ENCODE measurements at places on chromosomes 7 and 10.
A peak's percentile ranks its signal among the peaks of the same experiment; 100 is the strongest.

DNA sequence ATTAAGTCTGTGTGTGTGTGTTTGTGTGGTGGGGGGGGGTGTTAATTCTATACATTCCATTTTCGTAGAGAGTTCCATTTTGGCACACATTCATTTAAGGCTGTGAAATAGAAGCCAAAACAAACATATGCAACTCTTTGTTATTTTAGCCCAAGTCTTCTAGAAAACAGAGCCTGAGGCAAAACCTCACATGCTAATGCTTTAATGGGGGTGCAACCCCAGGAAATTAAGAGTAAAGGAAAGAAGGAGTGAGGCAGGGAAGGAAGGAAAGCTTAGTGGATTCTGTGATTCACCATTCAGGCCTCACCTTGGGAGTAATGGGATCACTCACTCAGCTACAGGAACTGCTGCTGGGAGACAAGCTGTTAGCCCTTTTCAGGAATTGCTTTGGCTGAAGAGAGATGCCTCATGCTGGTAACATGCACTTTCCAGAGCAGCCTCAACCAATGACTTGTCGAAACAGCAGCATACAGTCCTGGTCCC is 73.0 kb upstream of the CTTNBP2 start:
- peak; percentile 32 for DNase-seq

DNA sequence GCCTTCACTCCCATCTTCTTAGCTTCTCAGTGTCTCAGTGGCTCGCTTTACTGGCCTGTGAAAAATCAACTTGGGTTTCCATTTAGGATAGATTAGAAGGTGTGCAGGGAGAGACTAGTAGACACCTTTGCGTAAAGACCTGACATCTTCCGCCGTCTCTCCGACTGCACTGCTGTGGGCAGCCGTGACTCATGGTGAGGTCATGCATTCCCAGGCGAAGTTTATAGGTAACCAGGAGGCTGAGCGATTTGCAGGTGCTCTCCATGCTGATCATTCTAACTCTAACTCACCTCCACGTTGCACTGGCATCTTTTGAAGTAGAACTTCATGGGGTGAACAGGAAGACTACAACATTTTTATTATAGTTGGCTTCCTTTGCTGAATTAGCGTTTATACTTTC is 68.0 kb upstream of the ZNF438 start:
- DNase-seq = no peak

DNA sequence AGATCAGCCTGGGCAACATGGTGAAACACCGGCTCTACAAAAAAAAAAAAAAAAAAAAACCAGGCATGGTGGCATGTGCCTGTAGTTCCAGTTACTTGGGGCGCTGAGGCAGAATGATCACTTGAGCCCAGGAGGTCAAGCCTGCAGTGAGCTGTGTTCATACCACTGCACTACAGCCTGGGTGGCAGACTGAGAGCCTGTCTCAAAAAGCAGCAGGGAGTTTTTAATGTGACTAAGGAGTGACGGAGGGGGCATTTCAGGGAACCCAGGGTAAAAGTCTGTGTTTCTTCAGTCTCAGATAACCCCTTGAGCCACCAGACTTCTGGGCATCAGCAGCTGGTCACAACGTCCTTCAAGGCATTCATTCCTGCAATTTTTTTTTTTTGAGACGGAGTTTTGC is 2.2 kb upstream of the C10orf95 start:
- peak; percentile 65 for DNase-seq

DNA sequence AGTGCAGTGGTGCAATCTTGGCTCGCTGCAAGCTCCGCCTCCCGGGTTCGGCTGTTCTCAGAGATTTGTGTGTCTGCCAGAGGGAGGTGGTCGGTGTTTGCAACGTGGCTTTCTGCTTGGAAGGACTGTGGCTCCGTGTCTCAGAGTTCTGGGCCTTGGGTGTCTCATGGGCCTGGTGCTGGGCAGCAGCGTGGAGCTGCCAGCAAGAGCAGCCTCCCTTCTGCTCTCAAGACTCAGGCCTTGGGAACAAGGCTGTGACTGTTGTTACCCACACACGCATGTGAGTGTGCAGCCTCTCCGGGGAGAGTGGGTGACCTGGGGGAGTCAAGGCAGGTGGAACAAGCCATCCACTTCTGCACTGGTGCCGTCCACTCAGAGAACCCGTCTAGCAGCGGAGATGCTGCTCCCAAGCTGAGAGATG is 52.0 kb downstream of the VIPR2 start:
- DNase-seq = no peak

- DNase-seq = no peak
Measured at GRCh38 chr7:9711259-9711918, 1262.3 kb upstream of the PHF14 start.

GRCh38 chr10:110868981-110869380 is 2.7 kb upstream of the PDCD4 start:
- DNase-seq = no peak

DNA sequence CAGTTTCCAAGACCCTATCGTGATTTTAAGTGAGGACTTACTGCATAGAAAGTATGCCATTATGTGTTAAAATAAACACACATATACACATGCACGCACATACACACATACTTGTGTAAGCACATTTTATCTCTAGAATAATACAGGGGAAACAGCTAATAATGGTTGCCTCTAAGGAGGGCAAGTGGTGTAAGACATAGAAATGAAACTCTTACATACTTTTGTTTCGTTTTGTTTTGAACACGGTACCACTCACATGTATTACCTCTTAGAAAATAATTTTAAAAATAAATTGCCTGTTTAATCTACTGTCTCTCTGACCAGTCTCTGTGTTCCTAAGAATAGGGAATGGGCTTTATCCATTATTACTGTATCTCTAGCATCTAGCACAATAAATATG is 49.2 kb downstream of the HERPUD2 start:
- no peak for DNase-seq

DNA sequence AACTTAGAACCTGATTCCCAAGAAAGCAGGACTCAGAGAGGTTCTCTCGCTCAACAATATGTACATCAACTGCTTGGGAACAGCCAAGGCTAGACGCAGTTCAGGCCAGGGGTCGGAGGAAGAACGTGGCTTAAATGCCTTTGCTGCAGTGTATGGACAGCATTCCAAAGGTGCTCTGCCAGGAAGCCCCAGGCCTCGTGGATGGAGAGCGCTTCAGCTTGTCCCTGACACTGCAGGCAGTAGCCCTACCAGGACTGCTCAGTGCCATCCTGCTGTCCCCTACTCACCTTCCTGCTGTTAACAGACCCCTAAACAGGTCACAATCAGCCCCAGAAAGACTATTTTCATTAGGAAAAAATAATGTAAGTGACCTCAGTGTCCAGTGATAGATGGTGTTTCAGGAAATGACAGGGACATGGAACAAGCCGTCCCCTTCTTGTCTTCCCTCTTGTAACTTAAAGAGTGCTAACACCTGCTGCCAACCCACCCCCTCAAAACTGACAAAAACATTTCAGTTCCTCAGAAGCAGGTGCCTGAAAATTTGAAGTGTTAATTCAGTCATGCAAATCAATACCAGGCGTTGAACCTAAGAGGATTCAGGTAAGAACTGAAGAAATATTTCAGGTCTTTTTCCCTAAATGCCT is 16.5 kb downstream of the CREB3L2 start:
- DNase-seq = no peak

GRCh38 chr10:61463035-61463909 is 10.1 kb upstream of the TMEM26 start:
- DNase-seq = no peak

GRCh38 chr10:33306126-33306525 is 28.3 kb downstream of the NRP1 start:
- peak; percentile 45 for DNase-seq

DNA sequence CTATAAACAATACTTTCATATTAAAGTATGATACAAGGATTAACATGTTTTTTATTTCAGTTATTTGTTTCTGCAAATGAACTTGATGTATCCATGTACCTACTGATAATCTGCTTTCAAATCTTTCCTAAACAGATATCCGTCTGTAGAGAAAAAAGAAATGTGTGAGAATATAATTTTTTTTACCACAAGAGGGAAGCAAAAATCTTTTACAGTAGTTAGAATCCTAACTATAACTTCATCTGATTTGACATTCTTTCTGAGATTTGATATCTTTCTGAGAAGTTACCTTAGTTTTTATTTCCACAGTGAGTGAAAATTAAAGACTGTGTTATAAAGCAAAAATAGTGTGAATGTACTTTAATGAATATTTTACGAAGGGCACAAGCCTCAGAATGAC is 203.9 kb upstream of the PCLO start:
- DNase-seq = no peak

GRCh38 chr7:20220293-20220761 is 3.1 kb upstream of the MACC1 start:
- DNase-seq = no peak

DNA sequence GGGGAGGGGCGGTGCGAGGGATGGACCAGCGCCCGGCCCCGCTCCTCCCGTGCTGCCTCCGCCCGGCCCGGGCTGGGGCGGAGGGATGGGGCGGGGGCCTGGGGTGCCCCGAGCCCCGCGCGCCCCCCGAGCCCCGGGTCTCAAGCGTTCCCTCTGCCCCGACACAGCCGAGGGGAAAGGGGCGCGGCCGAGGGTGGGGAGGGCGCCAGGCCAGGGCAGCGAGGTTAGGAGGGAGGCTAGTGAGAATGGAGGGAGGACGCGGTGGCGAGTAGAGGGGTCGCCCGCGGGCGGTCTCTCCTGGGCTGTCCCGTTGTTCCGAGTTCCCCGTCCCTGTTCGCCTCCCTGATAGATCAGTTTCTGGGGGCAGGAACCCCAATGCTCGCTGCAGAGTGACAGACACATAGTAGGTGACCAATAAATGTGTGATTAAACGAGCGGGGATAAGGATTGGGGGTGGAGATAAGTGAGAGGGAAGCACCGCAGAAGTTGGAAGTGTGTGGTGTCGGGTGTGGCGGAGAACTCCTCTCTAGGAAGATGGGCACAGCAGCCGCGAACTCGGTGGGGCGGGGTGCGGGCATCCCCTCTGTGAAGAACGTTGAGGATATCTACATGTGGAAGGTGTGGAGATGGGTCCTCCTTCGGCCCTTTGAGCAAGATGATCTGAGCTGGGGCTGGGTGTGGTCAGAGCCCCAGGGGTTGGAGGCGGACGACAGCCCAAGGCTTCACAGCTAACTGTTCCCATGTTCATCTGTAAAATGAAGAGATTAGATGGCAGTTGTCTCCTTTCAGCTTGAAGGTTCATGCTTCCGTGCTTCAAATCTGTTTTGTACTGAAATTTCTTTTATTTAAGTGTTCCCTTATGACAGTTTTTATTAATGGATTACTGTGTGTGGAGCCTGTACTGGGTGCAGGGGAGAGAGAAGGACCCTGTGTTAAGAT is 580 bp downstream of the ZNF775 start:
- peak; percentile 32 for DNase-seq

DNA sequence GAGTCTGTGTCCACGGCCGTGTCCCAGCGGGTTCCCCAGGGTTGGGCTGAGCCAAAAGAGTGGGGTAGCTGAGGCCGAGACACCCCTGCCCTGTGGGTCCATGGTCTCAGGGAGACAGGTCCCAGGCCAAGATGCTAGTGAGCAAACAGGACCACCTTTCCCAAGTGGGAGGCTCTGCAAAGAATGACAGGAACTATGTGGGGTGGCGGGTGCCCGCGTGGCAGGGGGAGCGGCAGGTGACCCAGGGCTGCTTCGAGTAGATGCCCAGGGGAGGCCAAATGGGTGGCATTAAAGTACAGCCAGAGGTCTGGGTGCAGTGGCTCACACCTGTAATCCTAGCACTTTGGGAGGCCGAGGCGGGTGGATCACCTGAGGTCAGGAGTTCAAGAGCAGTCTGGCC is 18.2 kb downstream of the TTYH3 start:
- no peak for DNase-seq

- DNase-seq = no peak
Measured at GRCh38 chr7:27300421-27300820, 57.8 kb downstream of the EVX1 start.

DNA sequence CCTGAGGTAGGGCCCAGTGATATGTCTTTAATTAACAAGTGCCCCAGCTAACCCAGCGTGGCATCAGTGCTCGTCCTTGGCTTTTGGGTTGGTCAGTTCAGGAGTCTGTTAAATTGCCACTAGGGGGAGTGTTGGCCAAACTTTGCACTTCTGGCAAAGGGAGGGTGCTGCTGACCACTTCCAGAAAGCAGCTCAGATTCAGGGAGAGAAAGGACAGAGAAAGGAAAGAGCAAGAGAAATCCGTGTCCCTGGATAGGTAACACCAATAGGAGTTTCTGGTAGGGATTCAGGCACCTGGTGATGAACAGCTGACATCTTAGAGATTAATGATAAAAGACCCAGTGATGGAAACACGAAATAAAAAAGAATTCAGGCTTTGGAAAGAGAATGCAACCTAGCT is 243.1 kb upstream of the AOAH start:
- peak; percentile 87 for DNase-seq

DNA sequence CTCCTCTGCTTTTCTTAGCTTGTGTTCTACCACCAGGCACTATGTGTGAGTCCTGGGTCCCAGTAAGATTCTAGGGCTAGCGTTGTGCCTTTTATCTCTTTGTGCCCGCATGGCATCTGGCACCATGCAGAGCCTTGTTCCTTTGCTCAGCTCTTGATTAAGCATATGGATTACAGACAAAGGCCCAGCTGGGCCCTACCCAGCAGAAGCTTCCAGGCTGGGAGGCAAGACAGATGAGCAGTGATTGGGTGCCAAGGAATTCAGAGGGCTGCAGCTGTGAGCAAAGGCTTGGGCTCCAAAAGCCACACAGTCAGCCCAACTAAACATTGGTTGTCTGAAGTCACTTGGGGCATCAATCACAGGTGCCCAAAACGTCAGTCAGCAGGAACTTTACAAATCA is 2.0 kb downstream of the ACSM6 start:
- DNase-seq = peak; percentile 74

DNA sequence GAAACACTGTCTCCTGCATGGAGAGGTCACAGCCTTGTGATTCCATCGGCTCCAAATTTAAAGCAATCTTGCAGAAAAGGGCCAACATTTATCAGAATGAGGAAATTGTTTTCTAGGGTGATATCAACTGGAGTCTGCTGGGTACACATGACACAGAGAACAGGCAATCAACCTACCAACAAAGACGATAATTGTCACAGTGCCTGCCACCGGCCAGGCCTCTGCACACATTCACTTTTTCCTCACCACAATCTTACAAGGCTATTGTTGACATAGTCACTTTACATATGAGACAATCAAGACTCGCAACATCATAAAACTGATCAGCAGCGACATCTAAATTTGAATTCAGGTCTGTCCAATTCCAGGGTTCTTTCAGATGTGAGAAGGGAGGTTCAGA is 189.4 kb downstream of the KCNMA1 start:
- no peak for DNase-seq

GRCh38 chr7:116307253-116307652 is 96.9 kb downstream of the TES start:
- no peak for DNase-seq

DNA sequence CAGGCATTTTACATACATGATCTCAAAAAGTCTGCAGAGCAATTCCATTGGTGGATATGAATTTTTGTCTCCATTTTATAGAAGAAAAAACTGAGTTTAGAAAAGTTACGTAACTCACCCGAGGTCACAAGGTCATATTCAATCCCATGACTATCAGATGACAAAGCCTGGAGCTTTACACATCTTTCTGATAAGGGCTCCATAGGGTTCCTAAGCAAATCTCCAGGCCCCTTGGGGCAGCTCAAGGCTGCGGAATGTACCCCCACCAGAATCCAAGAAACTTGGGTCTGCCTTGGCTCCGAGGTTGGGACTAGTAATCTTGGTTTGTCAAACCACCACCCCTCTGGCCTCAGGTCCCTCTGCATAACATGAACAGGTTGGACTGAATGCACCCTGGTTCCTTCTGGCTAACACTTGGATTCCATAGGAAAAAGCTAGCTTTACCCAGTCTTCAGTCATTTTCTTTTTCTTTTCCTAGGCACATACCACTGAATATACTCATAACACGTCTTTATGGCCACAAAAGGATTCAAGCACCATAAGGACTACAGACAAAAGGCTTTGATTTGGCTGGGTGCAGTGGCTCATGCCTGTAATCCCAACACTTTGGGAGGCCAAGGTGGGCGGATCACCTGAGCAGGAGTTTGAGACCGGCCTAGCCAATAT is 55.5 kb downstream of the PIP4K2A start:
- DNase-seq = no peak

Data from neural progenitor cell (in vitro differentiated cells).